Activated CD4-positive, alpha-beta T cell treated with anti-CD3 and anti-CD28 coated beads, Interleukin-2, amount 10 ng/mL, durations not matched to agents 7 days and 5 days (primary cell): ENCODE measurements at places on chromosomes 4 and X. TPM values are rescaled to one million over a fixed set of nuclear protein-coding genes. Genes with fewer than 3 reads are reported as not detected.
A peak's percentile ranks its signal among the peaks of the same experiment; 100 is the strongest.

IQSEC2 gene
- total RNA-seq: 0.10 TPM

VCX2 gene
- total RNA-seq: not detected

NALF2 gene
- total RNA-seq: 0.19 TPM

GRCh38 chrX:3697220-3697684 is 16.2 kb downstream of the PRKX start:
- H3K4me3 ChIP-seq: no peak overlapping the region
- no peaks in the 10 kb centered on the region for H3K27me3 ChIP-seq
- peaks cover 26% of the 10 kb centered on the region for H3K36me3 ChIP-seq
- DNase-seq: no peak

DNA sequence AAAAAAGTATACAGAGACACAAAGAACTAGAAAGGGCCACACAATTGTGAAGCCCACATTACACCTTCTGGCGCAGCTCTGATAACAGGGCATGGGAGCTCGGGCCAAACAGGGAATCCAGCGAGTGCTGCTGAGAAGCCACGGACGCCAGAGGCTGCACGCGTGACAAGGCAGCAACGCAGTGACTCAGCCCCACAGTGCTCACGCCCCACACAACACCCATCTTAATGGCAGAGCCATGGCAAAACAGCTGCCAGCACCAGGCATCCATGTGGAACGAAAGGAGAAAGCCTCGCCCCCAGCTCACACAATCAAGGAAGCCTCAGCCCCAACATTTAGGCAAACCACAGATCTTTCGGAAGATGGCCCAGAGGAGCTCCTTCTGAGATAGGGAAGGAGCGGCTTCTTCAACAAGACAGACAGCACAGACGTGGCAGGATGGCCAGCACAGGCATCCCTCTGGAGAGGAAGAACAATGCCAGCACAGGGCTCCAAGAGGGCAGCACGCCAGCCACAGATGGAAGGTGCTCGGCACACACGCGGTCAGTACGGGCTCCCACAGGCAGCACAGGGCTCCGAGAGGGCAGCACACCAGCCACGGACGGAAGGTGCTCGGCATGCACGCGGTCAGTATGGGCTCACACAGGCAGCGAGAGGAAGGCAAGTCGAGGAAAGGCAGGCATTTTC is 33.1 kb downstream of the GAK start:
- no peaks in the 10 kb centered on the region for H3K4me1 ChIP-seq
- no peak overlapping the region for H3K27ac ChIP-seq
- H3K36me3 ChIP-seq: peaks cover 18% of the 10 kb centered on the region
- H3K27me3 ChIP-seq: no peaks in the 10 kb centered on the region
- no peak for DNase-seq
- H3K4me3 ChIP-seq: no peak overlapping the region

DNA sequence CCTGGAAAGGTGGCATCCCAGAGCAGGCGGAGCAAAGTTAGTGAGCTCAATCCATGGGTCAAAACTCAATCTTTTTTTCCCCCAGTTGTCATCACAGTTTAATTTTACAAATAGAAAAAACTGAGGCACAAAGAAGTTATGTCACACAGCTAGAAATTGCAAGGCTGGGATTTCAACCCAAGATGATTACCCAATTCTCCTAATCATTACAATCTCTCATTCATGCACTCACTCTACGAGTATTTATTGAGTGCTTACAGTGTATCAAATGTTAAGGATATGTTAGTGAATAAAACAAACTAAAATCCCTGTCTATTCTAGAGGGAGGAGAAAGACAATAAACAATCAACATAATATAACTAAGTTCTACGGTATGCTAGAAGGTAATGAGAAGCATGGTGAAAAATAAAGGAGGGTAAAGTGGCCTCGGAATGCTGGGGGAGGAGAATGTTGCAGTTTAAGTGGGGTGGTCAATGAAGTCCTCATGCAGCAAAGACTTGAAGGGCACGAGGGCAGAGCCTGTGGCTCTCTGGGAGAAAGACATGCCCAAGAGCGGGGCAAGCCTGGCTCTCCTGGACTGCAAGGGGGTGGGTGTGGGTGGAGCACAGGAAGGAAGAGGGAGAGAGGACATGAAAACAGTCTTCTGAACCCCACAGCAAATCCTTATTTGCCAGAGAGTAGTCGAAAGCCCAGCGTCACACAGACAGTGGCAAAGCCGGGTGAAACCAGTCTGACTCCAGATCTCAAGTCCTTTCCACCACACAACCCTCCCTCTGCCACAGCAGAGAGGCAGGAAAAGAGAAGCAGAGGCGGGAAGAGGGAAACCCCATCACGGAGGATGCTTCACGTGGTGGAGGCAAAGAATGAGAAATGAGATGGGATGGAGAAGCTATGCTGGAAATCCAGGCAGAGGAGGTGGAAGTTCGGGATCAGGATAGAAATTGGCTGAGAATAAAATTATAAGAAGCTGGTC is 48.3 kb downstream of the RAB33B start:
- no peak overlapping the region for H3K4me3 ChIP-seq
- peaks cover 1% of the 10 kb centered on the region for H3K36me3 ChIP-seq
- no peak for DNase-seq
- H3K4me1 ChIP-seq: peaks cover 8% of the 10 kb centered on the region
- no peak overlapping the region for H3K27ac ChIP-seq

DNA sequence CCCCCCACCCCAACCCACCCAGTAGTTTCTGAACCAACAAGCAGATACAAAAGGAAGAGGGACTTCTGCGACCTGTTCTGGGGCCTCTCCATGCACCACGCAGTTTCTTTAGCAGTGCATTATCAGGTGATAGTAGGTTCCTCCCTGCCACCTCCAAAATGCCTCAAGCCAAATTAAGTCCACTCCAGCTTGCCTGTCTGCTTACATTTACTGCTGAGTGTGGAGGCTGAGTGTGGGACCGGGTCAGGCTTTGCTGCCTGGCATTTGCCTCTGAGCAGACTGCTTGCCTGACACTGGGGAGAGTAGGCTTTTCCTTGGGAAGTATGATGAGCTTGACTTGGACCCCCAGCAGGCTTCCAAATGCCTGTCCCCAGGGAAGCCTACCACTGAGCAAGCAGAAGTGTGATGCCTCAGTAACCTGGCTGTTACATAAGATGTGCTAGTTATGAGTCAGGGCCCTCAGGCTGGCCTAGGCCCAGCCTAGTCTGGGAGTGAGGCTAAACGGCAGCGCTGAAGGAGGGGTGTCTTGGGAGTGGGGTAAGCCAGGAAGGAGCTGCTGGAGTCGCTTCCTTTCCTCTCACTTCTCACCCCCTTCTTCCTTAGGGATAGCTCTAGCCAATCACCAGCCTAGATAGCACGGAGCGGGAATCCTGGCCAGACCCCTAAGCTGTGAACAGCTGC is 9.0 kb downstream of the TSC22D3 start:
- no peaks in the 10 kb centered on the region for H3K27me3 ChIP-seq
- no peaks in the 10 kb centered on the region for H3K36me3 ChIP-seq
- H3K4me3 ChIP-seq: no peak overlapping the region

DNA sequence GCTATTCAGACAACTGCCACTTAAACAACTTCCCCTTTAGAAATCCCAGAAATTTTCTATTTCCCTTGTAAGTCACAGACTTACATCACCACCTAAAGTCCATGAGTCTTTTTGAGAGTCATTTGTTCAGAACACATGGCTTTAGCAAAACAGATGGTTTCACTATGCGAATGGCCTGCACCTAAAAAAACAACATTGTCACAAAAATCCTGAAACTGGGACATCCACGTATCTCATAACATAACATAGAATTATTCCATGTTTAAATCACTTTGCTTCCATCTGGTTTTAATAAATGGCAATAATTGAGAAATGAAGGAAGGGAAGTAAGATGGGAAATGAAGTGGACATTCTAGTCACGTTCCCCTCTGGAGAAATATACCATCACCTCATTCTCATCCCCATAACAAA is 155.3 kb upstream of the EDNRA start:
- H3K27me3 ChIP-seq: no peaks in the 10 kb centered on the region
- no peaks in the 10 kb centered on the region for H3K4me1 ChIP-seq
- no peak for DNase-seq
- no peak overlapping the region for H3K4me3 ChIP-seq

- no peak for DNase-seq
- H3K27me3 ChIP-seq: no peaks in the 10 kb centered on the region
- H3K36me3 ChIP-seq: no peaks in the 10 kb centered on the region
- no peak overlapping the region for H3K27ac ChIP-seq
These were observed 909.0 kb downstream of the CENPC start for GRCh38 chr4:66636349-66636748.

GRCh38 chrX:30241724-30242415 is at the start of gene MAGEB4:
Gene MAGEB4, plus strand, starts transcription at chrX:30242000. Its CDS starts 136 bp downstream, at chrX:30242136.
- no peak within 1 kb of the TSS for H3K27ac ChIP-seq
- no peak for DNase-seq
- no peaks in the 10 kb centered on the region for H3K27me3 ChIP-seq
- no peak within 1 kb of the TSS for H3K4me3 ChIP-seq

DNA sequence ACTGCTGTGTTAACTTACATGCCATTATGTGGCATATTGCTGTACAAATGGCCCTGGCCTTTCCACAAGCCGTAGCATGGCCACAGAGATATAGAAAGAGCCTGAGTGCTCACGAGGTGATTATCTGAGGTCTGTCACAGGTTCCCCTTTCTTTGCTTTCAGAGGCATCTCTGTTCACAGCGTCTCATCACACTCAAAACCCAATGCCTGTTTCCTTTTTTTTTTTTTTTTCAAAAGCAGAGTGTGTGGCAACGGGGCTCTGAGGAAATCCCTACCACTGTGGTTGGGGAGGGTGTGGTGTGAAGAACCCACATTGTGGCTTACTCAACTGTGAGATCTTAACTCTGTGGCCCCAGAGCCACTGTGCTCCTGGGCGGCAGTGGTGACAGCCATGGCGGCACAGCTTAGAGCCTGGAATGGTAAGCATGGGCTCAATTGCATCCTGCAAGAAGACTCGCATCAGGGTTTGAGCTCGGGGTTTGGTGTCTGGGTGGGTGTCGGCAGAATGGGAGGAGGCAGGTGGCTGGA is 30.8 kb downstream of the RTL5 start:
- peak overlapping the region; percentile 61 for H3K4me3 ChIP-seq
- H3K4me1 ChIP-seq: peaks cover 43% of the 10 kb centered on the region
- DNase-seq: peak; percentile 84
- H3K27me3 ChIP-seq: peaks cover 58% of the 10 kb centered on the region
- peak overlapping the region; percentile 60 for H3K27ac ChIP-seq

DNA sequence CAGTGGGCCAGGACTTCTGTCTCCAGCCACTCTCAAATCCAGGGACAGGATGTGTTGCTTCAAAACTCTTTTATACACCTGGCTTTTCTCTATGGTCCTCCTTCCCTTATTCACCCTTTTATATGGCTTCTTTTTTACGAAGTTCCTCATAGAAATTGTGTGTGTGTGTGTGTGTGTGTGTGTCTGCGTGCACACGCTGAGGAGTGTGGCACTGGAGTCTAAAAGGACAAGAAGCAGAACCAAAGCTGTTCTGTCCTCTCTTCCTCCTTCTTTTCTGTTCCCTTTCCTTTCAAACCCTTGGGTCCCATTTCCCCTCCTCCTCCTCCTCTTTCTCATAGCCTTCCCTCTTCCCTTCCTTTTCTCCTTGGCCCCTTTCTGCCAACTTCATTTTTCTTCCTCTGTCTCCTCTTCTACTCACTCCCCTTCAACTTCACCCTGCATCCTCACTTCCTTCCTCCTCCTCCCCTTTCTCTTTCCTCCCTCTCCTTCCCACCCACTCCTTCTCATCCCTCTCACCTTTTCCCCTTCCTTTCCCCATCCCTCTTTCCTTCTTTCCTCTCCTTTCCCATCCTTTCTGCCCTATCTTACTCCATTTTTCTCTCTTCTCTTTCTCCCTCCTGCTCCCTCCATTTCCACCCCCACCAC is 360.5 kb downstream of the MID1IP1 start:
- peaks cover 14% of the 10 kb centered on the region for H3K27me3 ChIP-seq
- H3K36me3 ChIP-seq: no peaks in the 10 kb centered on the region
- H3K27ac ChIP-seq: no peak overlapping the region
- peaks cover 15% of the 10 kb centered on the region for H3K4me1 ChIP-seq

- no peak overlapping the region for H3K27ac ChIP-seq
- peaks cover 2% of the 10 kb centered on the region for H3K27me3 ChIP-seq
- DNase-seq: no peak
- no peak overlapping the region for H3K4me3 ChIP-seq
These were observed 39.6 kb upstream of the BBS12 start for GRCh38 chr4:122692641-122693520.

GRCh38 chr4:139893801-139894200 is 228.2 kb downstream of the MGST2 start:
- H3K4me1 ChIP-seq: no peaks in the 10 kb centered on the region
- no peaks in the 10 kb centered on the region for H3K27me3 ChIP-seq
- H3K27ac ChIP-seq: no peak overlapping the region
- H3K4me3 ChIP-seq: no peak overlapping the region
- no peak for DNase-seq

DNA sequence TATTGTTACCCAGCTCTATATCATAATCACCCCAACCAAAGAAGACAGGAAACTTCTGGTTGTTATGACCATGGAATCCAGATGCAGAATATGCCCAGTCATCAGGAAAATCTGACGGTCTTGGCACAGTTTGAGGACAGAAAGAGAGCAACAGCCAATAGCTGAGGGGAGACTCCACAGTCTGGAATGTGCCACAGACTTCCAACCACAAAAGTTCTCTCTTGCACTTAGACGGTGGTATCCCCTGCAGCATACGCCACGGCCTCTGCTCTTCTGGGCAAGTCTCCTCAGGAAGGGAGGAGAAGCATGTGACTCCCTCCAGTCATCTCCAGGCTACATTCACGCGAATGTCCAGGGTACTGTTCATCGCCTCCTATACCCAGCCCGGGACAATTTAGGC is 18.4 kb downstream of the ZNF827 start:
- no peak overlapping the region for H3K4me3 ChIP-seq
- peaks cover 15% of the 10 kb centered on the region for H3K36me3 ChIP-seq

DNA sequence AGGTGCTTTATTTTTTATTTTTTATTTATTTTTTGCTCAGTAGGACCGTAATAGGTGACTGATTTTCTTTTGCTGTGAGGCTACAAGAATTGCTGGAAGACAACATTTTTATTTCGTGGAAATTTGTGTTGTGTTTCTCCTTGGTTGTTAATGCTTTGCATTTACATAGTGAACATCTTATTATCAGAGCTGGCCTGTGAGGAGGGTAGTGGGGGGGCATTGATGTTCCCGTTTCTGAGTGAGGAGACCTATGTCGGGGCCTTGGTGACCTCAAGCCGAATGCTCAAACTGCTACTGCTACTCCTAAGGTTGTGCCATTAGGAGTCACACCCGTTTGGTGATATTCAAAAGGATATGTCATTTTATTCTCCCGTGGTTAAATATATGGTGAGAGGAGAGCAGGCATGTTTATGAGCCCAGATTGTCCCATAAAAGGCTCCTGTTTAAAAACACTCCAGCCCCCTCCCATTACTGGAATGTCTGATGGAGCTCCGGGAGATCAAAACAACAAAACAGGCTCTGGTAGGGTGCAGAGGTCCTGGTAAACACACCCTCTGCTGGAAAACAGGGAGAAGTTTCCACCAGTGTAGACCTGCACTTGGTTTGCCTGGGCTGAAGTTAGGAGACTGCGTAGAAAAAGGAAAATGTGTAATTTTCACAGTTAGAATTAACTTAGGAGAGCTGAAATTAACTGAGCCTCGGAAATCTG is 5.6 kb downstream of the PDGFRA start:
- no peak overlapping the region for H3K4me3 ChIP-seq
- DNase-seq: no peak
- no peak overlapping the region for H3K27ac ChIP-seq
- no peaks in the 10 kb centered on the region for H3K36me3 ChIP-seq

DNA sequence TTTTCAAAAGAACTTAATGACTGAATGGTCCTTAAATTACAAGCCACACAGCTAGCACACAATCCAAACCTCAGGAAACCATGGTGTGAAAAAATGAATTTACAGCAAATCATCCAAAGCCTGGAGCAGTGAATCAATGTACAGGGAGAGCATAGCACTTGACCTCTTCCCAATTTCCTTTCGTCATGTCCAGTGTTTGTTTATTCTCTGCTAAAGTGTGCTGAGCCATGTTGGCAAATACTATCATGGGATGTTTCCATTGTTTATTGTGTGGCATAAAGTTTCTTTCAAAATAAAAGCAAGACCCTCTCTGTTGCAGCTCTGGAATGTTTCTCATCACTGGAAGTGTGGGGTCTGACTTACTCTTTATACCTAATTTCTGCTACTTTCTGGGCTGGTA is 25.4 kb upstream of the FAM47B start:
- H3K27ac ChIP-seq: no peak overlapping the region
- H3K4me3 ChIP-seq: no peak overlapping the region
